NCI-H460 (cell line): ENCODE measurements at places on chromosomes 6 and 20.

- no peak for DNase-seq
These were observed 88.4 kb upstream of the RSPO3 start for GRCh38 chr6:127030111-127030510.

- DNase-seq, result no peak
These were observed 8.8 kb downstream of the SYNJ2 start for GRCh38 chr6:157990321-157991066.

DNA sequence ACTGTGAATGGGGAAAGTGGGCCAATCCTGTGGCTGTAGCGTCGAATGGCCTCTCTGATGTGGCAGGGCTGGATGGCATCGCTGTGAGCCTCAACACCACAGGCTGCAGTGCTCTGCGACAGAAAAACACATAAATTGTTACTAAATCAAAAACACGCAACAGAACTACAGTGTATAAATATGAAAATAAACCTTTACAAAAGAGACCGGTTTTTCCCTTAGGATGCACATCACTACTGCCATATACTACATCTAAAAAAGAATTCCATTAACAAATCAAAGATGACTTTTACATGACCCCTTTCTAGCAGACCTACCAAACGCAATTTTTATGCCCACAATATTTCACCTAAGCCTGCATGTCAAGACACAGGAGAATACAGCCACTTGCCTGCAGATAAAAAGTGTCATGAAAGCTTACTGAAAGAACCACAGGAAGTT, 395.5 kb upstream of the RUNX2 start:
- no peak for DNase-seq

GRCh38 chr20:37945091-37945547, 42.2 kb downstream of the VSTM2L start:
- no peak for DNase-seq

DNA sequence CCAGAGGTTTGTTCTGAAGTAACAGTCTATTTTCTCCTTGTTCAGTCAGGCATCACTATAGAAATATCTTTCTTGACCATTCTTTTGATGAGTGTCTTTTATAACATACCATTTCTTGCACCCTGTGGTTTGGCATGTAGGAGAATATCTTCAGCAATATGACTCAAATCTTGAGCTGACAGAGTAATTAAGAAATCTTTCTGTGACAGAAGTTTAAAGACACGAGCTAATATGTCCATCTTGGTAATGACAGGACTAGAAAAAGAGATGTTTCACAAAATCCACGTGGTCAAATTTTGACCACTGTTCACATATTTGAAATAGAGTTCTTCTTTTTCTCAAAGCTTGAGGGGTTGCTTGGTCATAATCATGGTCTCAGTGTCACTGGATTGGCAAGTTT, 149.9 kb downstream of the MYB start:
- DNase-seq, result no peak

- no peak for DNase-seq
These were observed 60.1 kb downstream of the TRIM38 start for GRCh38 chr6:26022737-26023136.

- no peak for DNase-seq
These were observed 527.1 kb downstream of the QKI start for GRCh38 chr6:163941624-163941976.

DNA sequence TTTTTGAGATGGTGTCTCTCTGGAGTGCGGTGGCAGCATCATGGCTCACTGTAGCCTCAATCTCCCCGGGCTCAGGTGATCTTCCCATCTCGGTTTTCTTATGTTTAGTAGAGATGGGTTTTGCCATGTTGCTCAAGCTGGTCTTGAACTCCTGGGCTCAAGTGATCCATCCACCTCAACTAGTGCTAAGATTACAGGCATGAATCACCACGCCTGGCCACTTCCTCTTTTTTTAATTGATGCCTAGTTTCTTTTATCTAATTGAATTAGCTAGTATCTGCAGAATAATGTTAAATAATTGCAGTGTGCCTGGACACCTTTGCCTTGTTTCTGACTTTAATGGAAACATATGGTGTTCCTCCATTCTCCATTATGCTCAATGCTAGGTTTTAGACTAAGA, 38.4 kb upstream of the SLC22A16 start:
- no peak for DNase-seq

DNA sequence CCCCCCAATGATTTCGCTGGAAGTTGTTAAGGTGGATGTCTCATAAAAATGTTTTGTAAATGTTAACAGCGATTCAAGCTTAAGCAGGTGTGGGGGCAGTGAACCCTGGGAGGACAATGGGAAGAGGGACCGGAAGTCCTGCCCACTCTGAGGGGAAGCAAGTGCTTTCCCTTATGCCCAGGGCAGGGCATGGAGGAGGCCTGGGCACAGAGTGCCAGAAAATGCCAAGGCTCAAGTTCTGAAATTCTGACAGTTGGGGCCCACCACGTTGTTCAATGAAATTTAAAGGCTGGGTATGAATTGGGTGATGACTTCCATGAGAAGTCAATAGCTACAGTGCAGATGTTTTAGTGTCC, 132.7 kb upstream of the SALL4 start:
- no peak for DNase-seq

DNA sequence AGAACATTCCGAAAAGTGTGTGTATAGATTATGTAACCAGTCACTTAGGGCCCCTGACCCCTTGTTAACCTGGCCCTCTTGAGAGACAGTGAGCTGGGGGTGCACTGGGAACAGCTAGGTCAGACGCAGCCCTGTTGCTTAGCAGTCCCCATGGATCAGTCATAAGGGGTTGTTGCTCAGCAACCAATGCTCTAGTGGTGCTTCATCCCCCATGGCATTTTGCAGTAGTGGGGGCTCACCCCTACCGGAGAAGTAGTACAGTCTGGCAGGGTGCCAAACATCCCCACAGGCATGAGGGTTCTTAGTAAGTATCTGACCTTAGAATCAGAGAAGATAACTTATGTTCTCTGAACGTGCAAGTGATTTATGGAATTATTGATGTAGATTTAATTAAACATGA, 12.3 kb downstream of the PKIB start:
- DNase-seq, result no peak

DNA sequence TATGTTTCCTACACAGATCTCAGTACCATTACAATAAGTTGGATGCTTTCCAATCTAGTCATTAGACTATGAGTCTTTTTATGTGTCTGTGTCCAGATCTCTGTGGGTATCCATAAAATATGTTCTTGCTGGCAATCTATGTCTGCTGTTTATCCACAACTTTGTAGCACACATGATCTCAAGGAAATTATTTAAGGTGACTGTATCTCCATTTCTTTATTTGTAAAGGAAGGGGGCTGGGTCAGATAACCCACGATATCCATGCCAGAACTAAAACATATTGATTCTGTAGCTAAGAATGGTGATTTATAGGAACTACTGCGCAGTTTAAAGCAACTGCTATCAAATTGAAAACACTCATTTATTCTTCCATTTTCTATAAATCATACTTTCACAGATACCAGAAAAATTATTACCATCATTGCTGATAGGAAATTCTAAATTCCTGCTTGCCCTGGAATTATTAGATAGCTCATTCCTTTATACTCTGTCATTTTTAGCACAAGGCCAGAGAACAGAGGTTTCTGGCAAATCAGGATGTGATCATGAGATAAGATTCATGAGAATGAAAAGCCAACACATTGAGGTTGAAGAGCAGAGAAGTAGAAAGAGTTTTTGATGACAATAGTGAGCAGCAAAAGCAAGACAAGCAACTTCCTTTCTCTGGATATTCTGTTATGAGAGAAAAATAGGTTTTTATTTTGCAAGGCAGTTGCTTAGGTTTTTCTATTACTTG, 851.4 kb upstream of the CITED2 start:
- no peak for DNase-seq

- no peak for DNase-seq
These were observed 267.4 kb upstream of the EXOC2 start for GRCh38 chr6:960356-960755.

GRCh38 chr20:39983183-39983582, 705.9 kb downstream of the MAFB start:
- DNase-seq, result no peak
